ENCODE measurements at places on chromosomes 7 and 10. TPM values are rescaled to one million over a fixed set of nuclear protein-coding genes. Genes with fewer than 3 reads are reported as not detected.
A peak's percentile ranks its signal among the peaks of the same experiment; 100 is the strongest.

NPC1L1 gene
- not detected for total RNA-seq

OLAH gene
- not detected for total RNA-seq

PHKG1 gene
- total RNA-seq, result 0.43 TPM

CYP17A1 gene
- not detected for total RNA-seq

ATP6V0A4 gene
- under 0.01 TPM for total RNA-seq

OPN1SW gene
- total RNA-seq, result not detected

LBX1 gene
- total RNA-seq, result not detected

SLC39A12 gene
- total RNA-seq, result not detected

GLI3 gene
- total RNA-seq, result 4.3 TPM

DNA sequence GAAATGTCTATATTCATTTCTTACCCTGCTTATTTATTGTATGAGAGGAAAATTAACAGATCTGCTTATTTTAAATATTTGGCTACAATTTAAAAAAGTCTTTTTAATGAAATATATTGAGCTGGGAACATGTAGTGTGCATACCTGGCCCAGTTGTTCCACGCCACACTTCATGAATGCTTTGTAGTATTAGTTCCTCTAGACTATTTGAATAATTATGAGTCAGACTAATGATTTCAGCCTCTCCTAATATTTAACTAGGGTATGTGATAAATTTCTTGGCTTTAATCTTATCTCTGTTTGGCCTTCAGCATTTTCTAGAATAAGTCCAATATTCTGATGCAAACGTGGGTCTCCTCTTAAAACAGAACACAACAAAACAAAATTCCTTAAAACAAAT is 226.6 kb downstream of the CREB5 start:
- DNase-seq, result no peak

DNA sequence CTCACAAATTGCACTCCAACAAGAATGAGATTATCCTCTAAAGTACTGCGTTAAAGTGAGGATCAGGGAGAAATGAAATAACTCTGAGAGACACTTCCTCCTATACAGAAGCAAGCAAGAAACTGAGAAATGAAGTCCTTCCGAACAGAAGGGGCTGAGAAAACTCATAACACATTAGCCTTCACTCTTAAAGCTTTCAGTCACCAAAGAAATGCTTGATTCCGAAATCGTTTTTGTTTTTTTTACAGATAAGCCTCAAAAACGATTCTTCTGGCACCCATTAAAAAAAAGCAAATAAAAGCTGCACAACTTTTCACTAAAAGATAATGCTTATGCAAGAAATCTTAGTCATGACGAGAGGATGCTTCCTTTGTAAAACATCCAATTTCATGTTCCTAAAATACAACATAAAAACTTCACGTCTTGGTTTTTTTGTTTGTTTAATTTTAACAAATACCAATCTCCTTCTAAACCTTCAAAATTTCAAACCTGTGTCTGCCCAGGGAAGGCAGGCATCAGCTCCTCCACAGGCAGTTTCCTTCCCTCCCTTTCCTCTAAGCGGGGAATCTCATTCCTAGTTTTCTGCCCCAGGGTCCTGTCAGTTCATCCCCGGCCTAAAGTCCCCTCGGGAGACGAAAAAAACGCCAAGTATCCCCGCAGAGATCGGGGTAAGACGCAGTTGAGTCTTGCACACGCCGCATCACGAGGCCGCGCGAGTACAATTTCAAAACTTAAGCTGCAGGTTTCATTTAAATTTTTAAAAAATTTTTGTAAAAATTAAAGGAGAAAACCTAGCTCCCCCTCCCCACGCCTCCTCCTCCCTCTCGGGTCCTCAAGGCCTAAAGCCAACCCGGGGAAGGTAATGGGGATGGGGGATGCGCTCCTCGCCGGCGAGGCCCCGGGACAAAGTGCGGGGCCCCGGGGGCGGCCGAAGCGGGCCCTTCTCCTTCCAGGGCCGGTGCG is 1.1 kb downstream of the BAZ1B start:
- peak; percentile 54 for DNase-seq

DNA sequence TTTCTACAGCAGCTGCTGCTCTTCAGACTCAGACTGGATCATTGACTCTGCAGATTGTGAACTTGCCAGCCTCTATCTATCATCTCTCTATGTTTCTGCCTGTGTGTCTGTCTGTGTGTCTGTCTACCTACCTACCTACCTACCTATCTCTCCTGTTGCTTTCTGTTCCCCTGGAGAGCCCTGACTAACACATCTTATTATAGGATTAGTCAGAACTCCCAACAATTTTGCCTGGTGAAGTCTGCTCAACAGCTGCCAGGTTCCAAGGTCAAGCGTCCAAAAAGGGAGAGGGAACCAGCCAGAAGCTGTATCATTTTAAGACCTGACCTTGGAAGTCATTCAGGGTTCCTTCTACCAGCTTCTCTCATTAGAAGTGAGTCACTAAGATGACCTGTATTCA is 579.0 kb upstream of the DPP6 start:
- no peak for DNase-seq

GRCh38 chr10:52774600-52775106 is 2.1 kb upstream of the MBL2 start:
- no peak for DNase-seq

GRCh38 chr10:107899075-107899474 is 734.6 kb upstream of the SORCS1 start:
- DNase-seq, result no peak

GRCh38 chr10:126083009-126083408 is 186.6 kb downstream of the FANK1 start:
- no peak for DNase-seq

GRCh38 chr10:114319406-114320248 is 80.6 kb downstream of the VWA2 start:
- DNase-seq, result no peak

DNA sequence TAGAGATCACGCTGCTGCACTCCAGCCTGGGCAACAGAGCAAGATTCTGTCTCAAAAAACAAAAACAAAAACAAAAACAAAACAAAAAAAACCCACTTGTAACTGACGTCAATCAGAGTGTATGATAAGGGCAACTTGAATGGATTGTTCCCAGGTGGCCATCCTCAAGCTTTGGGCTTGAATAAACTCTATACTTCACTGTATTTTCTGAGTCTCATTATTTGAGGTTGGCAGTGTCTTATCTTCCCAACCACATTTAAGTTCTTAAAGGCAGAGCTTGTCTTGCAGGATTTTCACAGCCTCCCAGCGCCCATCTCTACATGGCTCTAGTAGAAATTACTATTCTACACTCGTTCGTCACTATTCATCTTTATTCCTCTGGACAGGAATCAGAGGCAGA is 5.1 kb upstream of the OAT start:
- no peak for DNase-seq

DNA sequence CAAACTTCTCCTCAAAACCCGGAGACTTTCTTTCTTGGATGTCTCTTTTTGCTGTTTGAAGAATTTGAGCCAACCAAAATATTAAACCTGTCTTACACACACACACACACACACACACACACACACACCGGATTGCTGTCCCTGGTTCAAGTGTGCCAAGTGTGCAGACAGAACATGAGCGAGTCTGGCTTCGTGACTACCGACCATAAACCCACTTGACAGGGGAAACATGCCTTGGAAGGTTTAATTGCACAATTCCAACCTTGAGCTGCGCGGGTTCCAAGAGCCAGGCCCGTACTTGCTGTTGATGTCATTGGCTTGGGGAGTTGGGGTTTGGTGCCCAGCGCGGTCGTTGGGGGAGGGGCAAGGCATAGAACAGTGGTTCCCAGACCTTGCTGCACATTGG is 1.7 kb downstream of the EGFR start:
- peak; percentile 60 for DNase-seq

GRCh38 chr7:539731-540411 is 20.2 kb upstream of the PDGFA start:
- peak; percentile 89 for DNase-seq

DNA sequence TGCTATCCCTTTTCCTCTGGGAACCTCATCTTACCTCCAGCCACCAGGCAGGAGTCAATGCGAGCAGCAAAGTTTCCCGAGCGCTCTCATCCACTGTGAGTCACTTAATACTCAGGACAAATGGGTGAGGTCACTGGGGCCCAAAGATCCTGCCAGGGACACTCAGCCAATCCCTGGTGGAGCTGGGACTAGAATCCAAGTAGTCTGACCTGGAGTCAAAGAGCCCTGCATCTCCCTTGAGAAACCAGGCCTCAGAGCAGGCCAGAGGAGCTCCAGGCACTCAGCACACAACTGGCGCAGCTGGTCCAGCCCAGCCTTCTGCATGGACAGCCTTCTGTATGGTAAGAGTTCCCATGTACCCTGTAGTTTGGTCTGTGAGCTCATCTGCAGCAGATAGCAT is 142.3 kb downstream of the MAPK8 start:
- no peak for DNase-seq

GRCh38 chr7:92158660-92159575 is 20.0 kb downstream of the LRRD1 start:
- DNase-seq, result peak; percentile 69

- DNase-seq, result no peak
Measured at GRCh38 chr10:51986516-51986915, 287.1 kb upstream of the CSTF2T start.

DNA sequence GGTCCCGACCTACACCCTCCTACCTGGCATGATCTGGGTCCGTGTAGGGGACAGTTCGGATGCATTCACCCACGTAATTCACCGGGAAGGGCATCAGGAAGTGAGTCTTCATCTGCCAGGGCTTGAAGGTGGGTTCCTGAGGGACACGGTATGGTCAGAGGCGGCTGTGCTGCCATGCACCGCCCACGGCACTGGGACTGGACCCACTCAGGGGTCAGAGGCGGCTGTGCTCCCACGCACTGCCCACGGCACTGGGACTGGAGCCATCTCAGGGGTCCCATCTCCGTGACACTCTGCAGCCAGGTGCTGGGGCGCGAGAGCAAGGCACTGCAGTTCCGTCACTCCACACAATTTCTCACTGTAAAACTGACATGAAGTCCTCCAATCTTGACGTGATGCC is 29.2 kb downstream of the PITRM1 start:
- no peak for DNase-seq

All from fibroblast of villous mesenchyme (primary cell).